AG04450 (cell line): ENCODE measurements at places on chromosomes 1 and 21.
A peak's percentile ranks its signal among the peaks of the same experiment; 100 is the strongest.

DNA sequence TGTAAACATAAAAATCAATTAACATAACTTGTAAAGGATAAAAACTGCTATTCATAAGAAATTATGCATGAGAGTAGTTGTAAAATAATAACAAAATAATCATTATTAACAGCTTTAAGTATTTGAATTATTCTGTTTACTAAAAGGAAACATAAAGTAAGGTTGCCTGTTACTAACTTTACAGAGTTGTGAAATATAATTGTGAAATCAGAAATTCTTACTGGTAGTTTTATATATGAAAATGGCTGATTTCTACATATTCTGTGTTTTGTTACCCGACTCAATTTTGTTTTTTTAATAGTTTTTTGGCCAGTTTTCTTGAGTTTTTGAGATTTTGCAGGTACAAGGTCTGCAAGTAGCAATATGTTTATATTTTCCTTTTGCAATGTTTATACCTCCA, 27.8 kb downstream of the FNBP1L start:
- DNase-seq, result no peak

- DNase-seq, result no peak
Observed at GRCh38 chr1:212977781-212978645, 27.7 kb downstream of the VASH2 start.

- no peak for DNase-seq
Observed at GRCh38 chr1:1090424-1091343, 16.6 kb upstream of the RNF223 start.

DNA sequence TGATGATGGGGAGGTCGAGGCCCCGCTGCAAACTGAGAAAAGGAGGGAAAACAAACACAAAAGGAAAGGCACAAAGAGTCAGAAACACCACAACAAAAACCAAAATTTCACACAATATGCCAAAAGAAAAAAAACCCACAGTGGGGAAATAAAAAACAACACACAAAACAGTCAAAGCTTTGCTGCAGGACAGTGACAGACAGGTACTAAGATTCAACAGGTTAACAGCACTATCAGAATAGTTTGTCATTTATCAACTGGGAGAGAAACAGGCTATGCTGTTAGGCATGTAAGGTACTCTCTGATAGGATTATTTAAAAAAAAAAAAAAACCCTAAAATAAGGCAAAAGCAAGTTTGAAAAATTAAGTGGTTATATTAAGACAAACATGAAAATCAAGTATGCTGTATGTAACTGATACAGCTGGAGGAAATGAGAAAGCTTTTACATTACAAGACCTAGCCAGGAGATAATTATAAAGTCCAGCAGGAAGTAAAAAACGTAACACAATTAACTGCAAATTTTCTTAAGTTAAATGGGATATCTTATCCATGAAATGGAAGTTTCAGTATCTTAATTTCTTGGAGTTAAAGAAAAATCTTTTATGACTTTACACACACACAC, 179.0 kb downstream of the EIF4G3 start:
- no peak for DNase-seq

DNA sequence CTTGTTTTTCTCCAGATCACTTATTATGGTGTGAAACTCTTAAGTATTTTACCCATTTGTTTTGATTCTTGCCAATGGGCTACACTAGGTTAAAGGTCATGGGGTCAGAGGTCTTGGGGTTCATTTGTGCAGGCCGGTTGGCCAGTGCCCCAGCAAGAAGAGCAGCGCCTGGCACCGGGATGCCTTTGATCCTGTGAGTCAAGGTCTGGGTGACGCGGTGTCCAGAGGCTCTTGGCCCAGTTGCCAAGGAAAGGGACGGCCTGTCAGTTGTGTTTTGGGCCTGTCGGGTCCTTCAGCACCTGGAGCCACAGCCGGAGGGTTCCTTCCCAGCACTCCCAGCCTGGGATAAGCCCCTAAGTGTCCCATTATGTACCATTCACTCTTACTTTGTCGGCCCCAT, 25.1 kb downstream of the RHBG start:
- no peak for DNase-seq

DNA sequence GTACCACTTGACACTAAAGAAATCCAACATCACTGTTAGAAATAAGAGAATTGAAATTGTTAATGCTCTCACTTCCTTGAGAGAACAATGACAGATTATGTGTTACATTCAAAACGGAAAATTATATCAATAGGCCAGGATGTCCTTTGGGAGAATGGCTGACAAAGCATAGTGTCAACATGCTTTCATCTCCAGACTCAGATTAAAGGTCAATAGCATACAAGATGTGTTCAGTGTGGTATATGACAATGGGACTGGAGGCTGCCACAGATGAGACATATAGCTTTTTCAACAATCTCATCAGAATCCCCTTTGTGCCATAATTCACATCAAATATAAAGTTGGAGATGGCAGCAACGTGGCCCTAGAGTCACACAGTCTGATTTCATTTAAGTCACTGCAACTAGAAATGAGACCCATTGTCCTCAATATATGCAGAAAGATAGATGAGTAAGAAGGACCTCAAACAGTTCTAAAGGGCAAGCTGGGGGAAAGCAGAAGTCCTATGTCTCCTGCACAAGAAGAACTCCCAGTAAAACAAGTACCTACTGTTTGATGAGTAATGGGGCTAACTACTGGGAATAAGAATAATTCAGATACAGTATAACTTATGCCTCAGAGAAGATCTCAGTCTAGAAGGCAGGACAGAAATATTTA, 327.9 kb downstream of the TTLL7 start:
- no peak for DNase-seq

- DNase-seq, result no peak
Observed at GRCh38 chr21:34128674-34129038, 55.3 kb downstream of the MRPS6 start.

DNA sequence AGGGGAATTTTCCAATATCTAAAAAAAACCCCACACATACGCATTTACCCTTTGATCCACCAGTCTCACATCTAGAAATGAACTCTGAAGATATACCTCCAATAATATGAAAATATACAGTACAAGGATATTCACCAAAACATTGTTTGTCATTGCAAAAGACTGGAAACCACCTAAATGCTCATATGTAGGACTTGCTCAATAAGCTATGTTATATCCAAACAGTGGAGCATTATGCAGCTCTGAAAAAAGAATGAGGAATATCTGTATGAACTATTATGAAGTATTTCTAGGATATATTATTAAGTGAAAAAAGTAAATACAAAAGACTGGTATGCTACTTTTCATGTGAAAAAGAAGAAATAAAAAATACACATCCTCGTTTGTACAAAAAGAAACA, 43.6 kb downstream of the CD55 start:
- DNase-seq, result no peak

GRCh38 chr1:90851711-90852050, 134.6 kb upstream of the BARHL2 start:
- DNase-seq, result no peak

- no peak for DNase-seq
Observed at GRCh38 chr1:109689844-109690405, 2.3 kb downstream of the GSTM1 start.

- peak; percentile 4 for DNase-seq
Observed at GRCh38 chr21:38567335-38567969, 69.2 kb upstream of the ERG start.

DNA sequence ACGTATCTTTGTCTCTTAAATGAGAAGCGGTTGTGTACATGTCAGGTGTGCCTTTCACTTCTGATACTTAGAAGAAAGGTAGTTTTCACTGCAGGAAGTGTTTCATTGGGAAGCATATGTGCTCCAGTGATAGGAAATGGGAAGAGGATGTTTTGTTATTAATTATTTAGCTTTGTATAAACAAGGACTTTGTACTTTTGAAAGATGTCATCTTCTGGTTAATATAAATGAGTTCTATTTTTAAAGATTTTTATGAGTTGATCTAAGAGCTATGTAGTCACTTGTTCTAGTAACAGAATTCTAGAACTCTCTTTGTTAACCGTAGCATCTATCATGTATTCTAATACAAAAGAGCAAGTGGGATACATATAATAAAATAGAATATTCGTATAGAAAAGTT, 130.5 kb downstream of the RASAL2 start:
- no peak for DNase-seq

- DNase-seq, result no peak
Observed at GRCh38 chr1:37073152-37073853, 39.0 kb upstream of the GRIK3 start.

DNA sequence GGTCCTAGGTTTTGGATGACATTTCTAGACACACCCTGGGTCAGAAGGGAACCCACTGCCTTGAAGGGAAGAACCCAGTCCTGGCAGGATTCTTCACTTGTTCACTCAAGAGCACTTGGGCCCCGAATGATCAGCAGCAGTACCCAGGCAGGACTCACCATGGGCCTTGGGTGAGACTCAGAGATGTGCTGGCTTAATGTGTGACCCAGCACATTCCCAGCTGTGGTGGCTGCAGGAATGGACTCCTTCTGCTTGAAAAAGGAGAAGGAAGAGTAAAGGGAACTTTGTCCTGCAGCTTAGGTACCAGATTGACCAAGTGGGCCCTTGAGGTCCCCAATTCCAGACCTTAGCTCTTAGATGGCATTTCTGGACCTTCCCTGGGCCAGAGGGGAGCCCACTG, 12.3 kb upstream of the SMAP2 start:
- no peak for DNase-seq

- no peak for DNase-seq
Observed at GRCh38 chr21:37047079-37047478, 25.8 kb downstream of the PIGP start.

DNA sequence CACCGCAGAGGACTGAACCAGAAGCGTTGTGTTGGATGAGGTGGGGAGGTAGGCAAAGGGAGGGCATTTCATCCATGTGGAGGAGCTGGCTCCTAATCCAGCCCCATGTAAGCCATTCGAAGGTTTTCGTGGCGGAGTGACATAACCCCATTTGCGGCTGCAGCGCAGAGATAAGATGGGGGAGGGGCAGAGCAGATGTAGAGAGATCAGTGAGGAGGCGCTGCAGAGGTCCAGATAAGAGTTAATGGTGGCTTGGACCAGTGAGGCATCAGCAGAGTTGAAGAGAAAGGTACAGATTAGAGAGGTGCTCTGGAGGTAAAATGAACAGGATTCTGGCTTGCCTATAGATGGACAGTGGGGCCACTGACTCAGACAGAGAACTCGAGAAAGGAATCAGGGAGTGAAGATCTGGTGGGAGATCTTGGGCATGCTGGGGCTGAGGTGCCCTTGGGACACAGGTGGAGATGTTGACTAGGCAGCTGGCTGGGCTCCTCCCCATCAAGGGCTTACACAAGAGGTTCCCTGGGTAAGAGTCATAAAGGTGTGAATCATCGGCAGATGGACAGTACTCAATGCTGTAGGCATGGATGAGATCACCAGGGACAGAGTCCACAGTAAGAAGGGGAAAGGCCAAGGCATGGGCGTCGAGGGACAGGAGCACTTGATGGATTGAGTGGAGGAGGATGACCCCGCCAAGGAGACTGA, 7.8 kb upstream of the PTPRF start:
- DNase-seq, result peak; percentile 44

DNA sequence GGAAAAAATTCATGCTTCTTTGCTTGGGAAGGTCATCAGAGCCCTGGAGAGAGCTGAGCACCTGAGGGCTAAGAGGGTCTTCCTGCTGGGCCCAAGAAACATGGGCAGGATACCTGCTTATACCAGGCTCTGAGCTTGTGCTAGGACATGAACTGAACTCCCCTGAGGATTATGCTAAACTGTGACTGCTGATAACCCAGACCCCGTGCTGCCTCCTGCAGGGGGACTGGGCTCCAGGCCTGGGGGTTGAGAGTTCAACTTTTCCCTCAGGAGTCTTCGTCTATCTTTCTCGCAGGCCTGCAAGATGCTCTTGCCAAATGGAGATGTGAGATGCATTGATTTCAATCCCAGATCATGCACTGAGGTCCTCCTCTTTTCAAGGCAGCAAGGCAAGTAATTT, 368.5 kb downstream of the HHAT start:
- DNase-seq, result no peak

GRCh38 chr1:193392686-193393085, 206.3 kb upstream of the B3GALT2 start:
- no peak for DNase-seq

DNA sequence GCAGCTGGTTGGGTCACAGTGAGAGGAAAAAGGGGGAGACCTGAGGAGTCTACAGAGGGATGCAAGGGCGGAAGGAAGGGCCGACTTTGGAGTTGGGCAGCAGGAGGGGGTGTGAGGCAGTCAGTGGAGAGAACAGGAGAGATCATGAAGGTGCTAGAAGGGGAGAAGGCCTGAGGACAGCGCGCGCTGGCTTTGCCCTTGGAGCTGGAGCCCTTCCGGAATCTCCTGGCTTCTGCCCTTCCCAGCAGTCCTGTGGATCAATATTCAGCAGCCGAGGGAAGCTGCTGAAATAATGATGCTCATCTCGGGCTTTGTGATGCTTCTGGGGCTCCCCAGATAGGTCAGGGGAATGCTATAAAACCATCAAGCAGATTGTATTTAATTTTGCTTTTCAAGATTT, 26.7 kb downstream of the SLC37A1 start:
- no peak for DNase-seq

- DNase-seq, result no peak
Observed at GRCh38 chr1:170729225-170730002, 65.5 kb downstream of the PRRX1 start.

DNA sequence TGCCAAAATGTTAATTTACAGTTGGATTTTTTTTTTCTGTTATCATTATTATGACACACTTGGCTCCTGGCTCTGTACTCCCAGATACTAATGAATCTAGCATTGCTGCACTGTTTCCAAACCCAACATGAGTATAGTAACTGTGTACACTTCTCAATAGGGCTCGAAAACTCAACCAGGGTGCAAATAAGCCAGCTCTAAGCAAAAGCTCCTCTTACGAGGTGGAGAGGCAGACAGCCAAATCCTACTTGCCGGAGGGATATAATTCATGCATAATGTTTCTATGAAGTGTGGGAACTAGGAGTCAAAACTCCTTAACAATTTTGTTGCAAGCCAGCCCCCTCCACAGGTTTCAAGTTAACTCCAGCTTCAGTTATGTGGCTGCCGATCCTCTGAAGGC, 510.4 kb upstream of the ZP4 start:
- DNase-seq, result no peak

DNA sequence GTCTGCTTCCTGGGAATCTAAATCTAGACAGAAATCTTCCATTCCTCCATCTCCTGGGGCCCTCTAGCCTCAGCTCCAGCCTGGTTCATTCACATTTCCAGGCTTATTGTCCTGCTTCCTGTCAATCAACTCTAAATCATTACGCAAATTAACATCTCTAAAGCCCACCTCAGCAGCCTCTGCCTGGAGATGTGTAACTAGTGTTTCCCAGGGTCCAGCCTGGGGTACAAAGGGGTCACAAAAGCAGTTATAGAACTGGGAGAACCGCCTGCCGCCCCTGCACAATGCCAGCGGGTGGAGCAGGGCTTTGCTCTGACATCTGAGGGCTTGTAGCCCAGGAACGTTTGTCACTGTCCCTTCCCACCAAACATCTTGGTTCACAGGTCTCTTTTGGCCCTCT, 373.5 kb downstream of the RRAGC start:
- no peak for DNase-seq

- no peak for DNase-seq
Observed at GRCh38 chr1:228058949-228059633, 23.4 kb upstream of the ARF1 start.
